CD4-positive, alpha-beta T cell treated with Interleukin-10 for 1 hour (primary cell): ENCODE measurements at places on chromosomes 6 and 20.

DNA sequence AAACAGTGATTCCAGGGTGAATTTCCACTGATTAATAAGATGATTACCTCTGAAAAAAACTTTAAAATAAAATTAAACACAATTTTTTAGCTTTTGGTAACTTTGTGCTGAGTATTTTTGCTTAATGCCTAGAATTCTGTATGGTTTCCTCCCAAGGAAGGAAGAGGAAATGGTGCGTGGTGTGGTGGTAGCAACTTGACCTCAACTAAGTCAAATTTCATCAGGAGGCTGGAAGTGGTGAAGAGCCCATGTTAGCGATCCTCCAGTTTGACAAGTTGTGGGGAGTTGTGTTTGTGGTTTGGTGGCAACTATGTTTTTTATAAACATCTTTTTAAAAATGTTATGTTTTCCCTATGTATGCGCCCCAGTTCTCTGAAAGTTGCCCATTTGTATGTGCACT is 5.0 kb upstream of the RTF2 start:
- peak; percentile 48 for DNase-seq

DNA sequence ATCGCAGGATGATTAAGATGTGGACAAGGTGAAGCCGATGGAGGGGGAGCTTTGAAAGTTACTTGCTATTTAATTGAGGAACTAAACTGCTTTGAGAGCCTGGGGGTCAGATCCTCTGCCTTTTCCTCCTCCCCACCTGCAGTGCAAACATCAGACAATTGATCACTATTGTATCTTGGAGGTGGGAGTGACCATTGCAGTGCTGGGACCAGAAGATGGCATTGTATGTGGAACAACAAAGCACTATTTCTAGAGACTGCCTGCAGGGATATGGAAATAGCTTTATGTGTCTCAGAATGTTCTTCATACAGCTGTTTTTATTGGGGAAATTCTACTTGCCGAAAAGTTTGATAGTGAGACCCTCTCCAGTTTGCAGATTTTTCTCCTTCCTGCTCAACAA is 4.2 kb downstream of the MOG start:
- DNase-seq, result no peak

- DNase-seq, result no peak
Observed at GRCh38 chr20:44406572-44407137, 51.2 kb downstream of the HNF4A start.

- no peak for DNase-seq
Observed at GRCh38 chr6:170208182-170208601, 82.7 kb downstream of the DLL1 start.
